ENCODE measurements at places on chromosomes 11 and 22.

- no peak for DNase-seq
Observed at GRCh38 chr22:39223091-39223710, 21.6 kb downstream of the PDGFB start.

DNA sequence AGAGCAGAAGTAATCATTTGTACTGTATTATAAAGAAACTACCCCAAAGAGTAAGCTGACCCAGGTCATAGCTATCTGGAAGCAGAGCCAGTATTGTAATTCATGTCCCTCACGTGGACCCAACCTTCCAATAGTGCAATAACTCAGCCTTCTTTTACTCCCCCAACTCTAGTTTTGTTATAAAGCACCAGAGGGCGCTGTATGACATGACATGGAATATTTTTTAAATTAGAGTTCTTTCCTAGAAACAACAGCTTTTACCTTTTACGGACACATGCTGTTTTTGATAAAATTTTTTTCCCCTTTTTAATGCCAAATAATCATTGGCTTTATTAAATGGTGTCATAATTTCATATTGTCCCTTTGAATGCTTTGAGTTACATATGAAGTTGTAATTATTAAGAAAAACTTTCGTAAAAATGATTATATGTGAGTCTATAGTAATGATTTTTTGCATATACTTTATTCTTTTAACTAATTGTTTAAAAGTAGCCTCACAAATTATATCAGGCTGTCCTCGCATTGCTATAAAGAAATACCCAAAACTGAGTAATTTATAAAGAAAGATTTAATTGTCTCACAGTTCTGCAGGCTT, 76.9 kb downstream of the DKK3 start:
- peak; percentile 66 for DNase-seq

DNA sequence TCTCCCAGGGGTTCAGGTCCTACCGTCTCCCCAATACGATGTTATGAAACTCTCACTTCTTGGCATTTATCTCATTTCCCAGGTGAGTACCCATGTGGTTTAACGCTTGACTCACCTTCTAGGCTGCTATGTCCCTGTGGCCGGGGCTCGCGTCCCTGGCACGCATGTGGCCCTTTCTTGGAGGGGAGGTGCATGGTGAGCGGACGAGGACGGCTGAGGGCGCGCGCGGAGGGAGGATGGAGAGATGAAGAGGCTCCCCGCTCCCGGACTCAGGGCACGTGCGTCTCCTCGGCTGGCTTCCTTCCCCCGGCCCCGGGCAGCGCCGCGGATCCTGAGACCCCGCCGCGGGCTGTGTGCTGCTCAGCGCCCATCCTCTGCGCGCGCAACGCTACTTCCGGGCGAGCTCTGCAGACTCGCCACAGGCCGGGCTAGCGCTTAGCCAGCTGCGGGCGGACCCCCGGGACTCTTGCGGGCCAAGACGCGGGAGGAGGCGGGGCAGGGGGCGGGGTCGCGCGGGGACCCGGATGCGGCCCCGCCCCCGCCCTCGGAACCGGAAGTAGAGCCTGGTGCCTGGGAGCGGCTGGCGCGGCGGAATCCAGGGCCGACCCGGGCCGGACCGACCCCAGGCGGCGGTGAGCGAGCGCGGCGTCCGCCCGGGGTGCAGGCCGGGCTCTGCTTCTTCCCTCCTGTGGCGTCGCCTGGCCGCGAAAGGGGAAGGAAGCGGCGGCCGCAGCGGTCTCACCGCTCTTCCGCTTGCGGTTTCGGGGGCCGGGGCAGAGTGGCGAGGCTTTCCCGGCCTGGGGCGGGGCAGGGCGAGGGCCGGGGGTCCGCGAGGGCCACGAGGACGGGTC, at the start of gene CTTN:
TSS of gene CTTN (plus strand) at position 547 of the 851 bp plus-strand sequence. CDS start 8,769 bp downstream, outside the sequence.
- DNase-seq = peak; percentile 87

- DNase-seq = peak; percentile 77
Observed at GRCh38 chr11:83194281-83195142, 1.0 kb downstream of the ANKRD42 start.

- DNase-seq = no peak
Observed at GRCh38 chr22:49705216-49705971, 122.3 kb downstream of the BRD1 start.

GRCh38 chr22:20249797-20250354, 18.2 kb downstream of the RTN4R start:
- no peak for DNase-seq

- DNase-seq = no peak
Observed at GRCh38 chr11:131163613-131164012, 206.8 kb upstream of the NTM start.

GRCh38 chr11:80054582-80055165, 613.8 kb upstream of the TENM4 start:
- peak; percentile 0 for DNase-seq

DNA sequence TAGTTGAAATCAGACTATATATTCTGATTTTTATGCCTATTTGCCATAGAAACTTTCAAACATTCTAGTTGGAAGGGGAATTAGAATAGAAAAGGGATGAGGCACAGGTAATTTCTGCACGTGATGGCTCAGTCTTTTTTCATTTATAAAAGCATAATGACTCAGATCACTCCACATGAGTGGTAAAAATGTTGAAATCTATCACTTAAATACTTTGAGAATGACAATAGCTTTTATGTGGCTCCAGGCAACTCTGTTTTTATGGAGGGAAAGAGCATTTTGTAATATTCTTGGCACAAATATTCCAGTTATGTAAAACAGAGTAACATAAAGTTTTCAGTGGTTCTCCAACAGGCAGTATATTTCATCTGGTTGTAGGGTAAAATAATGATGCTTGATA, 5.9 kb upstream of the MMP3 start:
- DNase-seq = no peak

DNA sequence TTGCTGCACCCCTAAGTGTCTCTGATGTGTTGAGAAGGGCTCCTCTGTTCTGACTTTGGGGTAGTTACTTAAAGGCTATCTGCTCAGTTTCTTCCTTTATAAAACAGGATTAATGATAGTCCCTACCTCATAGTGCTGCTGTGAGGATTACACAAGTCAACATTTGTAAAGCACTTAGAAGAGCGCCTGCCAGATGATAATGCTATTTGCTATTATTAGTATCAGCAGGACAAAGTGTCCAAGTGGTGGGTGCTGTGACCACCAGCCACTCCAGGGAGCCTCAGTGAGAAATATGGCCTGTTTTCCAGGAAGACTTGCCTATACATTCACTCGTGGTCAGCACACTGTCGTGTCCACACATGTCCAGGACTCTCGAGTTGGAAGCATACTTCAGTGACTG, 16.2 kb downstream of the POU2F3 start:
- DNase-seq = no peak

- no peak for DNase-seq
Observed at GRCh38 chr11:78339483-78339882, 78.1 kb downstream of the GAB2 start.

- DNase-seq = no peak
Observed at GRCh38 chr11:22807855-22808570, 21.6 kb downstream of the SVIP start.

DNA sequence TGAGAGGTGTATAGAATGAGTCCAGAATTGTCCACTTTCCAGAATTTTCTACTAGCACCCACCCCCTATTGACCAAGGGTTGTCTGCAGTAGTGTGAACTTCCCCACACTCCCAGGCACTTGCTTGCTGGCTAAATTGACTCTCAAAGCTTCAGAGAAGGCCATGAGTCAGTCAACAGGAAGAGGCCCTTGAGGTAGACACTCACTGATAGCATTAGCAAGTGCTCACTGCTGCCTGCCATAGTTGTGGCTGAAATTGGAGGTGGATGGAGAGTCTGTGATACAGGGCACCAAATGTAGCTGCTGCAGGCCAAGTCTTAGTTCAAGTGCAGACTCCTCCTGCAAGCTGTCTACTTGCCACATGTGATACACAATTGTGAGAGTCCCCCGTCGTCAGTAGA, 156.8 kb downstream of the SPON1 start:
- DNase-seq = no peak

- DNase-seq = no peak
Observed at GRCh38 chr22:22318723-22319465, 74.3 kb downstream of the VPREB1 start.

GRCh38 chr11:762421-763072, 14.7 kb downstream of the GATD1 start:
- peak; percentile 75 for DNase-seq

- DNase-seq = peak; percentile 93
Observed at GRCh38 chr22:30609260-30610185, 2.5 kb downstream of the TCN2 start.

DNA sequence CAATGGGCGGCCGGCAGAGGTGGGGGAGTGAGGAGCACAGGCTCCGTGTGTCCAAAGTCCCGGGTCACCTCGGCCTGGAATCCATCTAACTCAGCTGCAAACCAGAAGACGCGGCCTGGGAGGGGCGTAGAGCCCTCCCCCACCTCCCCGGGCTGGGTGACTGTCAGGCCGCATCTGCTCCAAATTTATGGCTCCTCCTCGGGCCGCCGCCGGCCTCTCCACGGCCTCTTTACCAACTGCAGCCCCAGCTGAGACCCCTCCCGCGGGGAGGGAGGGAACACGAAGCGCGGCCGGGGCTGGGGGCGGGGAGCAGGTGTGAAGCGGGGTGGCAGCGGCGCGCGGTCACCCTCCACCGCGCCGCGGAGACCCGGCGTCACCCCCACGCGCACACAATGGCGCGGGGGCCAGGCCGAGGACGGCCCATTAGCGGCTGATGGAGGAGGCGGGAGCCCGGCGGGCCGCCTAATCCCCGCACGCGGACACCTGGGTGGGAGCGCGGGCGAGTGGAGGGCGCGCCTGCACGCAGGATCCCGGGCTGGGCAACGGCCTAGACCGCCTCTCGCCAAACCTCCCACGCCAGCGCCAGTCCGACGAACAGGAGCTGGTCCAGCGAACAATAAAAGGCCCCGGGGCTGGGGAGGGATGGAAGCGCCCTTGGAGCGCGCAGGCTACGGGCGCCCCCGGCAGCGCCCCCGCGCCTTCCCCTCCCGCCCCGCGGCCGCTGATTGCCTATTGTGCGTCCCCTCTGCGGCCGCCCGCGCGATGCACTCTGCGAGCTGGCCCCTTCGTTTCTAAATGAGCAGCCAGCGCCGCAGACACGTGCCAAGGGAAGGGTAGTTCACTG, 25.9 kb upstream of the ROBO3 start:
- DNase-seq = no peak

GRCh38 chr11:72829178-72829577, 15.0 kb downstream of the ATG16L2 start:
- DNase-seq = no peak

Data from suppressor macrophage (primary cell).